ENCODE measurements at places on chromosomes 6 and 20. TPM values are rescaled to one million over a fixed set of nuclear protein-coding genes. Genes with fewer than 3 reads are reported as not detected.

GRCh38 chr6:42396720-42397119 is 55.0 kb downstream of the TRERF1 start:
- DNase-seq = no peak

GRCh38 chr6:132400555-132400882 is 756 bp downstream of the MOXD1 start:
- no peak for DNase-seq

DNA sequence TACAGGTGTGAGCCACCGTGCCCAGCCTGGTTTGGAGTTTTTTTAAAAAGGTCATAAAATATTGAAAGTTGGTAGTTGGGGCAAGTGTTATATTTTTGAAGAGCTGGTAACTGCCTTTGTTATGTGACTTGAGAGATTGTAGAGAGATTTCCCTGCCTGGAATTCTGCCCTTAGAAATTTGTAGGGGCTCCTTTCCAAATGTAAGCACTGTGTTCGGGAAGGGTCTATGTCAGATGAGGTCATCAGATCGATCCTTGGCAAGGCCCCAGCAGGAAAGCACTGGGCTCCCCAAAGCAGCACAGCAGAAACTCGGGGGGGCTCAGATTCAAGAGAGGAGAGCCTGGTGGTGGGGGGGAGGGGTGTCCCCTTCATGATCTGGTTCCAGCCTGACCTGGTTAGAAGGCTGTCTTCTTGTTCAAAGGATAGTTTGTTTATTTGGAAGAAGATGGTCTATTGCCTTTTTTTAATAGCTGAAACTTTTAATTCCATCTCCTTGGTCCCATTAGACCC is 220.2 kb downstream of the UST start:
- no peak for DNase-seq

- no peak for DNase-seq
Observed at GRCh38 chr20:51587145-51587544, 44.6 kb upstream of the NFATC2 start.

- no peak for DNase-seq
Observed at GRCh38 chr20:3663031-3663701, at the start of gene GFRA4. Gene GFRA4, minus strand, starts transcription at chr20:3663399. Its CDS starts 0 bp downstream, at chr20:3663399.

GRCh38 chr6:37168811-37169495 is 999 bp upstream of the PIM1 start:
- DNase-seq = no peak

DNA sequence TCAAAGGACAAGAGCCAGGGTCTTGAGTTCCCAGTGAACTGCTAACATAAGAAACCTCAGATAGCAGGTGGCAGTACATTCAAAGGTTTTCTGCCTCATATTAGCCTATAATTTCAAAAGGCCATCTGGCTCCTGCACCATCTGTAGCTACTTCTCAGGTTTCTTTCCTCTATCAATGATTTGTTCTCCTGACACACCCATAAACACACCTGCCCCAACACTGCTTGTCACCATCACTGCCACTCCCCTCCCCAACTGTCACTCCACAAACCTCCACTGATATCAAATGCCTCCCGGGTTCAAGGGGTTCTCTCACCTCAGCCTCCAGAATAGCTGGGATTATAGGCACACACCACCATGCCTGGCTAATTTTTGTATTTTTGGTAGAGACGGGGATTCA is 152.7 kb upstream of the SLC22A16 start:
- no peak for DNase-seq

DNA sequence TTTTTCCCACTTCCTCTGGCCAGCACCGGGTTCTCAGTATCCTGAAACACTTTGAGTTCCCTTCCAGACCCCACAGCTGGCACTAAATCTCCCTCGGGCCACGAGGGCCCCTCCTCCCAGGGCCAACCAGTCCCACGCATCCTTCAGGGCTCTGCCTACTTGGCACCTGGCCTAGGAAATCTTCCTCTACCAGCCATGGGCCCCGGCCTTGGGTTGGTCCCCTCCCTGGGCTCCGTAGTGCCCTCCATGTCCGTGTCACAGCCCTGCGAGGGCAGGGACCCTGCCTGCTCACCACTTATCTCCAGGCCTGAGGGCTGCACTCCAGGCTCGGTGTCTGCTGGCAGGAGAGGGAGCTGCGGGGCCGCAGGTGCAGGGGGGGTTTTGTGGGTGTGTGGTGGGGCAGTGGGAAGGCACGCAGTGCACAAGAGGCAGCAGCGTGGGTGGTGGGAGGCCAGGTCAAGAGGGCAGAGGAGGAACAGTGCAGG is 48.8 kb upstream of the CDH22 start:
- peak; percentile 24 for DNase-seq

DNA sequence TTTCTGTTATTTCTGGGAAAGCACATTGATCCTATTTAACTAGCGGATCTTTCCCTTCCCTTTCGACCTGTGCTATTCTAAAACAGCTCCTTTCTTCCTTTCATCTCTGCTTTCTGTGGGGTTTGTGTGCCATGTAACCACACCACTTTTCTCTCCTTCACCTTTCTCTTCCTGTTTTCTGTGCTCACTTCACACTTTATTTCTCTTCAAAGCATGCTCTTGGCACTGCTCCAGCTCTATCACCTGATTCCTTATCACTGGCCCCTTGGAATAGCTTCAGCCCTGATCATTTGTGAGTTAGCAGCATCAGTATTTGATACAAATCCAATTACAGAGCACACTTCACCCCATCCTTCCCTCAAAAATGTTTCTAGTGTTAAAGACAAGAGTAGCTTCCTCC is 8.1 kb upstream of the METTL24 start:
- no peak for DNase-seq

DNA sequence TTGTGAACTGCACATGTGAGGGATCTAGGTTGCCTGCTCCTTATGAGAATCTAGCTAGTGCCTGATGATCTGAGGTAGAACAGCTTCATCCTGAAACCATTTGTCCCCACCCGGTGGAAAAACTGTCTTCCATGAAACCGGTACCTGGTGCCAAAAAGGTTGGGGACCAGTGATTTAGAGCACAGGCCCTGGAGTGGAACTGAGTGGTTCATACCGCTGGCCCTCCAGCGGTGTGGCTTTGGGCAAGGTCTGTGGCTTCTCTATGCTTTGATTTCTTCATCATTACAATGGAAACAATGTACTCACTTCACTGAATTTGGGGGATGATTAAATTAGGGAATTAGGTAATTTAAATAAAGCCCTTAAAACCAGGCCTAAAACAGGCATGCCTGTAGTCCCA is 36.3 kb downstream of the CD164 start:
- DNase-seq = no peak

GRCh38 chr6:32112431-32112980 is 3.4 kb upstream of the TNXB start:
- no peak for DNase-seq

- no peak for DNase-seq
Observed at GRCh38 chr6:90303039-90303438, 6.4 kb upstream of the BACH2 start.

DNA sequence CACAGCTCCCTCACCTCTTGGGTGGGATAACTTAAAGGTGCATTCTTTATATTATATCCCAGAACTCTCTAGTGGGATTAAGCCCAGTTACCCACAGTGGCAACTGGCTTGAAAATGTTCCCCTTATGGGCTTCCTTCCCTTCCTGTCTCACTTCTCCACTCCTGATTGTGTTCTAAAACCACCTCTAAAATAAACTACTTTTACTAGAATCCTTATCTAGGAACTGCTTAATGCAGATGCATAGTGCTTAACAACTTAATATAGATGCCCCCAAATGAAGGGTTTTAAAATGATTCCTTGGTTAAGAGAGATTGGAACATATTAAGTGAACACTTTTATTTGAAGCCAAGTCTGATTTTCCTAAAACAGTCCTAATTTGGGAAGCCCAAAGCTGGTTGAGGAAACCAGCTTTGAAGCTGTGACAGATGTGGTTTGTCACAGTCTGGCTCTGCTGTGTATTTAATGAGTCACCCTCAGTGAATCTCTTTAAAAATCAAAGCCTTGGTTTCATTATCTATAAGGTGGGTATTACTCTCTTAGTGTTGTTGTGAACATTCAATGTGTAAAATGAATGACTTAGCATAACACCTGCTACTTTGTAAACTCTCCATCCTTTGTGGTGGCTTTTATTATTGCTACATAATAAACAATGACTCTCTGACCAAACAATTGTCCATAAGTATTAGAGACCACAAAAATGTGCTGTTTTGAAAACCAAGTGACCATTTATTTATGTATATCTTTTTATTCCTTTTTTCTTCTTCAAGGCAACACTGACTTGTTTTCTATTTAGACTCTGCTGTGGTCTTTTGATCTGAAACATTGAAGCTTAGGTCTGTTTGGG is 24.4 kb downstream of the PLCB1 start:
- DNase-seq = peak; percentile 55

- no peak for DNase-seq
Observed at GRCh38 chr20:46461808-46462207, 51.6 kb downstream of the ZNF334 start.

GRCh38 chr20:62116558-62117361 is 5.5 kb upstream of the LSM14B start:
- DNase-seq = no peak

GRCh38 chr20:50303573-50304500 is 113.2 kb downstream of the CEBPB start:
- DNase-seq = peak; percentile 56

- no peak for DNase-seq
Observed at GRCh38 chr6:32416036-32416435, 9.1 kb upstream of the BTNL2 start.

DNA sequence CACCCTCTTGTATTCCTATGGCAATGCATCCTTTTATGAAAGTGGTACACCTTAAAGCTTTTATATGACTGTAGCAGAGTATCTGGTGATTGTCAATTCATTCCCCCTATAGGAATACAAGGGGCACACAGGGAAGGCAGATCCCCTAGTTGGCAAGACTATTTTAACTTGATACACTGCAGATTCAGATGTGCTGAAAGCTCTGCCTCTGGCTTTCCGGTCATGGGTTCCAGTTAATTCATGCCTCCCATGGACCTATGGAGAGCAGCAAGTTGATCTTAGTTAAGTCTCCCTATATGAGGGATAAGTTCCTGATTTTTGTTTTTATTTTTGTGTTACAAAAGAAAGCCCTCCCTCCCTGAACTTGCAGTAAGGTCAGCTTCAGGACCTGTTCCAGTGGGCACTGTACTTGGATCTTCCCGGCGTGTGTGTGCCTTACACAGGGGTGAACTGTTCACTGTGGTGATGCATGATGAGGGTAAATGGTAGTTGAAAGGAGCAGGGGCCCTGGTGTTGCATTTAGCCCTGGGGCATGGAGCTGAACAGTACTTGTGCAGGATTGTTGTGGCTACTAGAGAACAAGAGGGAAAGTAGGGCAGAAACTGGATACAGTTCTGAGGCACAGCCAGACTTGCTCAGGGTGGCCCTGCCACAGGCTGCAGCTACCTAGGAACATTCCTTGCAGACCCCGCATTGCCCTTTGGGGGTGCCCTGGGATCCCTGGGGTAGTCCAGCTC is 292.1 kb downstream of the ESR1 start:
- DNase-seq = no peak

DNA sequence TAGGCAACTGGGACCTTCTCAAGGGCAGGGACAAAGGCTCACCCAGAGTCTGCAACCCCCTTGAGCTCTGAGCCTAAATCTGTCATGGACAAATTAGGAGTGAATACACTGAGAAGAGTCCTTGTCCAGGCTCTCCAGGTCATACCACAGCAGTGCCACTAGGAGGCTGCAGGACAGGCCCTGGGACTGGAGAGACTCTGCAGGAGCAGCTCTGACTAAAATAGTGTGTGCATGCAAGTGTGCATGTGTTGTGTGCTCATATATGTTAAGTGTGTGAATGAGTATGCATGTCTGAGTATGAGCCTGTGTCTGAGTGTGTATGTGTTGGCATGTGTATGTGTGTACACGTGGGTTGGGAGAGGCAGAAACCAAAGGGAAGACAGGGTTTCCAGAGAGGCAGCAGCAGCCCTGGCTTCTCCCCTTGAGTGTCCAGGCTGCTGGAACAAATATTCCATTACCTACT is 27.1 kb downstream of the MRPL14 start:
- DNase-seq = peak; percentile 33

GRCh38 chr6:88538130-88538706 is 372.1 kb upstream of the CNR1 start:
- peak; percentile 21 for DNase-seq

C6orf163 gene
- 2.1 TPM for total RNA-seq

GINS1 gene
- 60.0 TPM for total RNA-seq

SRMS gene
- not detected for total RNA-seq

PDE7B gene
- not detected for total RNA-seq

NKAIN4 gene
- not detected for total RNA-seq

RHAG gene
- total RNA-seq = not detected

SLC12A5 gene
- total RNA-seq = 20.9 TPM

SNAP91 gene
- 0.62 TPM for total RNA-seq

C20orf204 gene
- 2.5 TPM for total RNA-seq

MICAL1 gene
- 8.1 TPM for total RNA-seq

PNPLA1 gene
- 0.26 TPM for total RNA-seq

C4B gene
- 2.3 TPM for total RNA-seq

ATXN1 gene
- total RNA-seq = 25.7 TPM

IL20RA gene
- total RNA-seq = not detected

EYS gene
- 0.50 TPM for total RNA-seq

NFKBIL1 gene
- total RNA-seq = 17.2 TPM
